NCI-H187 treated with DMSO at 0.1 percent for 48 hours (cell line): ENCODE measurements at places on chromosomes 2 and 18.

DNA sequence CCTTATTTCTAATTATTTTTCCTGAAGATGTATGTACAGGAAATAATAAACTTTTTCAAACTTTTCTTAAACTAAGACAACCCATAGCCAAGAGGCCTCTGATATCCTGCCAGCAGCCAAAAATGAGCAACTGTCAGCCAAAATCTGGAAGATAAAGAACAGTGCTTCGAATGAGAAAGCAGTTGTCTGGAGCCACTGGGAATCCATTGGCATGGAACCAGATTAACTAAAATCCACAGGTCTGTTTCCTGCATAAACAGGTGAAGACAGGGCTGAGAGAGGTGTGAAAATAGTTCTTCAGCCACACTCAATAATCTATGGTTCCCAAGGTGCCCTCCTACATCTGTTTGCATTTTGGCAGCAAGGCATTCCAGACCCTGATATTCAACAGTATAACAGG lies 1076.7 kb upstream of the PIK3C3 start:
- DNase-seq: no peak

DNA sequence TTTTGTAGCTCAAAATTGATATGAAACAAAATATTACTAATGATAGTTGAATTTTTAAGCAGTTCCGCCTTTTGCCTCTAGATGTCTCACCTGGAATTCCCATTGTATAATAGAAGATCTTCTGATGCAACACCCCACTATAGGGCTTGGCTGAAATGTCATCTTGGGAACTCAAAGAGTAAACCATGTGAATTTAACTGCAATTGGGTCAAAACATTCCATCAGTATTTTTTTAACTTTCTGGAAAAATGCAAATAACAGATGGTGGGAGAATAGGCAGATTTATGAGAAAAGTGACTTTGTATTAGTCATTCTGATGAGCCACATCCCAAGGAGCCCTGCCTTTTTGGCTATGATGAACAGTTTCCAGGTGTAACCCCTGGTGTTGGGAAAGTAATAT lies 489.9 kb downstream of the NYAP2 start:
- DNase-seq: no peak

GRCh38 chr2:234825616-234826015 lies 126.2 kb upstream of the SH3BP4 start:
- no peak for DNase-seq

- no peak for DNase-seq
Measured at GRCh38 chr2:204977914-204978313, 432.6 kb downstream of the PARD3B start.

DNA sequence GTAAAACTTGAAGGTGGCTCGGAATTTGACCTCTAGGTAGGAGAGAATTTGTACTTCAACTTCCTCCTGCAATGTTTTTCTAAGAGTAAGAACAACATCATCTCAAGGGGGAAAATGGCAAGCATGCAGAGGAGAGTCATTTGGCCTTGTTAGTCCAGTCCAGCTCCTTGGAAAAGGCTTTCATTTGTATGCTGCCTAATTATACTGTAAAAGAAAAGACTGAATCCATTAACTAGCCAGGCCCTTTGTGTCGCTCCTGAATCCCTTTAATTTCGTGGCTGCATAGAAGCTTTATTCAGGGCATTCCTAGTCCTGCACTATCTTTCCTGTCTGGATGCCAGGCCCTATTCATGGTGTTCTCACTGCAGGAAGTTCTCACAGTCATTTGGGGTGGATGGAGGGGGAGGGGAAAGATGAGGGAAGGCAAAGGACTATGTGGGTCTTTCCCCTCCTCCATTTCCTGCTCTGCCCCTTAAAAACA lies 36.0 kb downstream of the PHLPP1 start:
- DNase-seq: no peak

DNA sequence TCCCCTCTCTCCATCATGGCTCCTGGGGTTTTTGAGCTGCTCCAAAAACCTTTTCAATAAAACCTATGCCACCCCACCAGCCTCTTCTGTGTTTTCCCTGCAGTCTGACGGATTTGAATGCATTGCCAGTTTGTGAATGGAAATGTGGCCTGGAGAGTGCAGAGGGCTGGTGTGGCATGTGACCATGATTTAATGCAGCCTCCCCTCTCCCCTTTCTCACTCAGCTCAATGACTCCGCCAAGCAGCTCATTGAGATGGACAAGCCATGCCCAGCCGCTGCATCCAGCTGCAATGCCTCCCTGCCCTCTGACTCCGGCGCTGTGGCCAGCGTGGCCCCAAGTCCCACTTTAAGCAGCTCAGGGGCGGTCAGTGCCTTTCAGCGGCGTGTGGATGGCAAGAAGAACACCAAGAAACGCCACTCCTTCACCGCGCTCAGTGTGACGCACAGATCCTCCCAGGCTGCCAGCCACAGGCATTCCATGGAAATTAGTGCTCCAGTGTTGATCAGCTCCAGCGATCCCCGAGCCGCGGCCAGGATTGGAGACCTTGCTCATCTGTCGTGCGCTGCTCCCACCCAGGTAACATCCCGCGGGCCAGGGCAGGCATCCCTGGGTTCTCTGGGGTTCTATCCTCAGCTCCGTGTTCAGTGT lies 215.3 kb downstream of the SEPTIN10 start:
- no peak for DNase-seq

DNA sequence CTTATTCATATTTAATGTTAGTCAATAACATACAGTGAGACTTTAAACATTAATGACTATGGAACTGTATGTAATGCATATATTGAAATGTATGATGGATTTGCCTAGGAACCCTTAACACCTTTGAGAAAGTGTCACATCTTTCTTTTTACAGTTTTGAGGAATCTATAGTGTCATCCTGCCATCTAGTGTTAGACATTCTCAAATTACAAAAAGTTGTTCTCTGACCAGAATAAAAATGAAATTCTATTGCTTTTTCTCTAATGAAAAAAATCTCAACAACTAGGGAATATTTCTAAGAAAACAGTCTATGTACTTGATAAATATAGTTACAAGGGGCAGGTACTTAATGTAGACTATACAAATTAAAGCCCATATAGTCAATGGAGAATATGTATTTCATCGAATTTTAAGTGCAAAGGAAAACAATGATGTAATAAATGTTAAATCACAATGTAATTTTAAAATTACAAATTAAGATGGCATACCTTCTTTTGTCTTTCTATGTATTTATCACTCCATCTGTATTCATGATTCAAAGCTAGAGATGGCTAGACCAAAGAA lies 5.1 kb upstream of the CALCRL start:
- DNase-seq: no peak

- DNase-seq: no peak
Measured at GRCh38 chr2:108593547-108594098, 59.4 kb downstream of the LIMS1 start.

GRCh38 chr2:168210216-168210894 lies 37.0 kb downstream of the STK39 start:
- DNase-seq: no peak

- DNase-seq: no peak
Measured at GRCh38 chr2:80461505-80462197, 157.1 kb upstream of the LRRTM1 start.

DNA sequence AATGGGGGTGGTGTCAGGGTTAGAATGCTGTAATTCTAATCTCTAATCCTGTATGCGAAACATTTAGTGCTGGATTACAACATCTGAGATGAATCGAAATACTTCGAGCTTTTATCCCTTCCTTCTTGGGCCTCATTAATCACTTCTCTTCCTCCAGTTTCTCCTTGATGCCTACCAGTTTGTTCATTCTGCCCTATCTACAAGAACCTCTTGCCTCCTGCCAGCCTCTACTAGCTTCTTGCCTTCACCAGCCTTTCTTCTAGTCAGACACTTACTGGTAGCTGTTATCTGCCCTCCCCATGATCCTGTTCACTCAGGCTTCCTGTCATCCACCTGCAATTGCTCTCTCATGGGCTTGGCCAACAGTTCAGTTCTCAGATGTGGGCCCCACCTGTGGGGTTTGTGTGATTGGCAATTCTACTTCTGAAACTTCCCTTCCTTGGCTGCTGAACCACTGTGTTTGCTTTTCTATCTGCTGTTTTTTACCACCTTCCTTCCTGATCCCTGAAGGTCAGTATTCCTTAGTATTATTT lies 15.4 kb upstream of the FARP2 start:
- DNase-seq: no peak

GRCh38 chr2:8501061-8501720 lies 180.7 kb upstream of the ID2 start:
- no peak for DNase-seq
